ENCODE measurements at places on chromosomes 1 and 21.

DNA sequence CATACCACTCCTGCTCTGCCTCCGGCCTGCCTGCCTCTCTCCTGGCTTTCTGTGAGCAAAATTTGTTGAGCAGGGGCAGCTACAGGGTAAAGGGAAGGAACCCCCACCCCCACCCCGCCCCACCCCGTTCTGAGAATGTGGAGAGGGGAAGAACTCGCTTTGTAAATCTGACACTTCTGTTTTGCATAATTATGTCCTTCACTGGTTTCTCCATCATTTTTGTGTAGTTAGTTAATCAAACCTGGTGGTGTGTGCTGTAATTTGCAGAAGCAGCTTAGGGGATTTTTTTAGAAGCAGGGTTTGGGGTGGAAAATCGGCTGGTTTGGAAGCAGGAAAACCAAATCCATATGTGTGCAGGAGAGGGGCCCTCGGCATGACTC is 58.1 kb upstream of the TMEM51 start:
- no peak for DNase-seq

DNA sequence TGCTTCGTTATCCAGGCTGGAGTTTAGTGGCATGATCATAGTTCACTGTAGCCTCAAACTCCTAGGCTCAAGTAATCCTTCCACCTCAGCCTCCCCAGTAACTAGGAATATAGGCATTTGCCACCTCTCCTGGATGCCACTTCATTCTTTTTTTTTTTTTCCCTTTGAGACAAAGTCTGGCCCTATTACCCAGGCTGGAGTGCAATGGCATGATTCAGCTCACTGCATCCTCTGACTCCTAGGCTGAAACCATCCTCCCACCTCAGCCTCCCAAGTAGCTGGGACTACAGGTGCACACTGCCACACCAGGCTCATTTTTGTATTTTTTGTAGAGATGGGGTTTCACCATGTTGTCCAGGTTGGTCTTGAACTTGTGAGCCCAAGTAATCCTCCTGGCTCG is 19.3 kb downstream of the OSBPL9 start:
- DNase-seq = no peak

DNA sequence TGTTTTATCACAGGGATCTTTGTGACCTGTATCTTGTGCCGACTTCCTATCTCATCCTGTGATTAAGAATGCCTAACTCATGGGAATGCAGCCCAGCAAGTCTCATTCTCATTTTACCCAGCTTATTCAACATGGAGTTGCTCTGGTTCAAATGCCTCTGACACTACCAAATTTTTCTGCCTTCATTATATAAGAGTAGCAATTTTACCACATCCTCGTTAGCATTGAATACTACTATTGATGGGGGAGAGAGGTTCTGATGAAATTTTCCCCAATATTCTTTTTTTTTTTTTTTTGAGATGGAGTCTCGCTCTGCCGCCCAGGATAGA is 44.5 kb upstream of the PPIH start:
- no peak for DNase-seq

DNA sequence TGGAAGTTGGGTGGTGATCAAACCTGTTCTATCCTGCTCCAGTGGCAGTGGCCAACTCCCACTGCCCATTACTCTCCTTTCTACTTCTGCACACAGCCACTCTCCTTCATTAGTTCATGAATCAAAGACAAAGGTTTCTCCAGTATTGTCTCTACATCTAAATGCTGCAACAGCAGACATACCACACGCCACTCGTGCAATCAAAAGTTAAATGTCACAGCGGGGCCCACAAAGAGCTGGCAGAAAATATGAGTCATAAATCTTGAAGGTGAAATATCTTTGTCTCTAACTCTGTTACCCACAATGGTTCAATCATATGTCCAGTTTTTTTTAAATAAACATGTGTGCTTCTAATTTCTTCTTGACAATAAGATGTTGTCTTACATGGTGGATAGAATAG is 13.3 kb downstream of the APCS start:
- DNase-seq = no peak

DNA sequence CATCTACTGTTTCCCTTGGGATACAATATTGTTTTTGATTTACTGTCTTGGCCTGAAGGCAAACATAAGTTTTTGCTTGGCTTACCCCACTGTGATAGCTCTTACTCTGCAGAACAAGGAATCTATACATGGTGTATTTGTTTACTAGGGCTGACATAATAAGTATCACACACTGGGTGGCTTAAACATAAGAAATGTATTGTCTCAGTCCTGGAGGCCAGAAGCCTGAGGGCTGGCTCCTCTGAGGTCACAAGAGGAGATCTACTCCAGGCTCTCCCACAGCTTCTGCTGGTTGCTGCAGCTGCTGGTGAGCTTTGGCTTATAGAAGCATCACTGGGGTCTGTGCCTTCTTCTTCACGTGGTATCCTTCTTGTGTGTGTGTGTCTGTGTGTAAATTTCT is 30.7 kb upstream of the IGSF5 start:
- no peak for DNase-seq

- no peak for DNase-seq
These were observed 5.5 kb downstream of the RIPK4 start for GRCh38 chr21:41761211-41761933.

- DNase-seq = no peak
These were observed 7.5 kb downstream of the MATN1 start for GRCh38 chr1:30715886-30716285.

DNA sequence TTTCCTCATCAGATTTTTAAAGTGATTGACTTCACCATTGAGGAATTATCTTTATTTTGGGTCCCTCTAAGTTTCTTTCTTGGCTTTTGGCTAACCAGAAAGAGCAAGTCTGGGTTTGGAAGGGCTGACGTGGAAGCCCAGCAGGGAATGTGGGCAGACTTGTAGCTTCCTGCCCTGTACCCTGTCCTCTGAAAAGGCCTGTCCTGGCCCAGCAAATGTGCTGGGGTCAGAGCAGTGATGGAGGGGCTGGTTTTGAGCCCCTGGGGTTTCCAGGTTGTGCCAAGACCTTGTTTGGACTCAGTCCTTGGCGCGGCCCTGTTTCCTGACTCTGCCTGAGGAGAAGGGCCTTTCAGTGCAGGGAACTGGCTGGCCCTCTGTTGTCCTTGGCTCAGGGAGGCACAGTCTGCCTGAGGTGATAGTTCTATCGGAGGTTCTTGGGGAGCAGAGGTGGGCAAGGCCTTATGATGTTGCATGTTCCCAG is 72.1 kb downstream of the UCK2 start:
- DNase-seq = no peak

DNA sequence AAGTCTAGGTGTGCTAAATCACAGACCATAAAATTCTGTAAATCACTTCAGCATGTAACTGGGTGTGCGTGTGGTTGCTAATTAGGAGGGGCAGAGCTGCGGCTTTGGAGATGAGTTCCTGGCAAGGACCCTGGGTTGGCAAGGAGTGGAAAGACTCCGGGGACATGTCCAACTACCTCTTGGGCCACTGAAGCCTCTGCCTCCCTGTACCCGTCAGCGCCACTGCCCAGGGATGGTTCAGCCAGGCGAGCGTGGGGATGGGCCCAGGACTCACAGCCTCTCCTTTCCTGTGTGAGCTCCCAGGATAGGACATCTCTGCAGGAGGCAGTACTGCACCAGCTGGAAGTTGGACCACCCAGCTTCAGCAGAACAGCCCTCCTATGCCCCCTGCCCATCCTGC is 386.4 kb upstream of the VAMP3 start:
- DNase-seq = peak; percentile 5

GRCh38 chr1:59549066-59549837 is 252.4 kb downstream of the FGGY start:
- no peak for DNase-seq

All from D341Med (cell line).